Fibroblast of lung (primary cell): ENCODE measurements at places on chromosomes 6 and 20. TPM values are rescaled to one million over a fixed set of nuclear protein-coding genes. Genes with fewer than 3 reads are reported as not detected.

GRCh38 chr20:41225091-41225490 is 87.7 kb downstream of the PLCG1 start:
- H3K27me3 ChIP-seq: no peaks in the 10 kb centered on the region
- no peaks in the 10 kb centered on the region for H3K4me1 ChIP-seq
- no peak for DNase-seq
- no peak overlapping the region for H3K27ac ChIP-seq

DNA sequence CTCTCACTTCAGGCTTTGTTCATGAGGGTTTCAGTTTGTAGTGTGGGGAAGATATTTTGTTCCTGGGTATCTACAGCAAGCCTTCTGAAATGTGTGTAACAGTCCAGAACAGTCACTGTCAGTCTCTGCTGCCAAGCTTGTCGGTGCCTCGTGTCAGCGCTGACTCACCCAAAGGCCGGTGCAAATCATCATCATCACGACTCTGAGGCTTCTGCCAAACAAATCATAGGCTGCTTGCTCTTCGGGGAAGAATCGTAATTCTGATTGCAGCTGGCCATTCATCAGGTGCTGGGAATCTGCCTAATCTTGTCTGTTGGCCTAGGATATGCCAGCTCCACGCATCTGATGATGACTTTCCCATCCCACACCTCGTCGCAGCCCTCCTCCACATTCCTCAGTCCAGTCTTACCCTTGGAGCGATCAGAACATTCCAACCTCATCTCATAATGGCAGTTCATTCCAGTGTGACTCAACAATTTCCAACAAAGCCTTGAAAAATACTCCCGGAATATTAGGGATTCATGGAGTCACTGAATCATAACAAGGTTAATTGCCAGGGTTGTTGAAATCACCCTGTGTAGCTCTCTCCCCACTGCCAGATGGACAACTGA is 40.9 kb downstream of the ALDH8A1 start:
- H3K36me3 ChIP-seq: no peaks in the 10 kb centered on the region
- peaks cover 23% of the 10 kb centered on the region for H3K4me1 ChIP-seq
- peak overlapping the region; percentile 99 for H3K27ac ChIP-seq
- H3K4me3 ChIP-seq: no peak overlapping the region

DNA sequence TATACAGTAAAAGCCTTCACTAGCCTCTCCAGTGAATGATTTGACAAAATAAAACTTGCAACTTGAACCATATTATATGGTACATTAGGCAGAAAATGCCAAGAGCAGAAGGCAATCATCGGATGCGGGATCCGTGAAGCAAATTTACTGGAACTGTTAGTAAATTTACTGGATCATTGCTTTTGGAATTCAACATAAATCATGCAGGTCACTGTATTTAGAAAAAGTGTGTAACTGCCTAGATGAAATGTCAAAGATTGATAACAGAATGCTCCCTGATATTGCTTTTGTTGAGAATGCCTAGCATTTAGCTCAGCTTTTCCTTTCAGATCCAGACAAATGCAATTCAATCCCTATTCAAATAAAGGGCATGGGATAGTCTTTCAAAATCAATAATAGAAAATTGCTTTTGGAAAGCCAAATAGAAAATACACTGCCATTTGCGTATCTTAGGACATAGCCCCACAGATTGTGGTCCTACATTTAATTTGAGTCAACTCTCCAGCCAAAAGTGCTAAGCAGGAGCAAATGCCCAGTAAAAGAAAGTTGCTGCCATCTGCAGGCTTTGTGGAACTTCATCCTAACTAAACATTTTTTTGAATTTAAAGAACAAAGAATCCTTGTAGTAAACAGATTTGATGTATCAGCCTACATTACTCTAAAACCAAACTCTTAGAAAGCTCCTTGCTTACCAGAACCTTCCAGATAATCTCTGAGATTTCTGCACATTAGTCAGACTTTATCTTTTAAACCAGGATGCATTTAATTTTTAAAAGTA is 109.5 kb upstream of the HSF2 start:
- H3K36me3 ChIP-seq: no peaks in the 10 kb centered on the region
- no peaks in the 10 kb centered on the region for H3K27me3 ChIP-seq
- DNase-seq: peak; percentile 27
- H3K4me1 ChIP-seq: no peaks in the 10 kb centered on the region
- no peak overlapping the region for H3K4me3 ChIP-seq

GRCh38 chr20:16412906-16413305 is 160.3 kb downstream of the KIF16B start:
- DNase-seq: no peak
- H3K27me3 ChIP-seq: no peaks in the 10 kb centered on the region
- H3K4me1 ChIP-seq: no peaks in the 10 kb centered on the region
- H3K36me3 ChIP-seq: no peaks in the 10 kb centered on the region

- H3K36me3 ChIP-seq: no peaks in the 10 kb centered on the region
- no peak overlapping the region for H3K27ac ChIP-seq
- H3K4me3 ChIP-seq: no peak overlapping the region
- no peaks in the 10 kb centered on the region for H3K27me3 ChIP-seq
- DNase-seq: peak; percentile 49
These were observed 30.2 kb downstream of the ENPP1 start for GRCh38 chr6:131838051-131838450.

DNA sequence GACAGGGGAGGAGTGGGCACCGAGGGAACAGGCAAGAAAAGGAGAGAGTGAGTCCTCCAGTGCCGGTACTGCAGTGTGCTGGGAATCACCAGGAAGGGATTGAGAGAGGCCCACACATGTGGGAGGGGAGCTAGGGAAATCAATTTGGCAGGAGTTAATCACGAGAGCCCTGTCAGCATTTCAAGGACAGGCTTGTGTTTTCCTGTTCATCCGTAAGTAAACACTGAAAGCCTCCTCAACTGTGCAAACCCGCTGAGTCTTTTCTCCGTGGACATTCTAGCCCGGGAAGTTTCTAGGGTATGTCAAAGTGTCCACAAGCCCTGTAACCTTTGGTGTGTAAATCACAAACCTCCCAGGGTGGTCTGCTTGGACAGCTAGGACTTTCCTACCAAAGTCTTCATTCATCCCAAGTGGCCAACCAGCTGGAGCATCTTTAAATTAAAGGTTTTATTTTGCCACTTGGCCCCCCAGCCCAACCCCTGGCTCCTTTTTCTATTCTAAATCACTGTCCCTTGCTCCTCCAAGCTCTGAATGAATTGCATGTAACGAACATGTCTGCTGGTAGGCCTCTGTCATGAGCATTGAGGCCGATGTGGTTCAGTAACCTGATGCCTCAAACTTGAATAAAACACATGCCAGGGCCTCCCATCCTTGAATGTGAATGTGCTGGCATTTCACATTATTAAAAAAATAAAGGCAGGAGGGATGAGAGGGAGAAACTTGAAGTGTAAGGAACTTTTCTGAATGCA is 149.1 kb downstream of the ZNF217 start:
- H3K27ac ChIP-seq: no peak overlapping the region
- H3K36me3 ChIP-seq: no peaks in the 10 kb centered on the region
- H3K27me3 ChIP-seq: no peaks in the 10 kb centered on the region
- H3K4me3 ChIP-seq: no peak overlapping the region
- H3K4me1 ChIP-seq: no peaks in the 10 kb centered on the region
- no peak for DNase-seq

- H3K4me1 ChIP-seq: peaks cover 8% of the 10 kb centered on the region
- H3K36me3 ChIP-seq: no peaks in the 10 kb centered on the region
These were observed 1288.6 kb upstream of the GJE1 start for GRCh38 chr6:140844167-140844566.

GRCh38 chr6:81769824-81770223 is 17.3 kb upstream of the TENT5A start:
- no peaks in the 10 kb centered on the region for H3K27me3 ChIP-seq
- H3K4me1 ChIP-seq: peaks cover 10% of the 10 kb centered on the region
- no peaks in the 10 kb centered on the region for H3K36me3 ChIP-seq
- no peak overlapping the region for H3K27ac ChIP-seq
- no peak for DNase-seq

- H3K27me3 ChIP-seq: no peaks in the 10 kb centered on the region
- H3K4me3 ChIP-seq: no peak overlapping the region
- H3K27ac ChIP-seq: no peak overlapping the region
- DNase-seq: no peak
These were observed 314.0 kb upstream of the ECI2 start for GRCh38 chr6:4449409-4449808.

DNA sequence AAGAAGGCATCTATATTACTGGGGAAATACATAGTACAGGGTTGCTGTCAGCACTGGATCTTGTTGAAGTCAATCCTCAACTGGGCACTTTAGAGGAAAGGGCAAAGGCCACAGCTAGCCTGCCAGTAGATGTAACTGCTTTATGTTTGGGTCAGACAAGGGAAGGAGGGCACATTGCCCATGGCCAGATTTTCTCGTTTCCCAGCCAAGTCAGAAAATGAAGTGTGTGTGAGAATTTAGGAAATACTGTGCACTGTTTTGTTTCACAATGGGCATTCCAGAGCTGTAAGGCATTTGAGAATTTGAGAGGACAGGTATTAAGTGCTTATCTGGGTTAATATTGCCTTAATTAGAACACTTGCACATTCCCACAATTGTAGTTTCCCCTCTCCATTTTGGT is 183.9 kb upstream of the MCHR2 start:
- H3K27ac ChIP-seq: no peak overlapping the region
- peaks cover 6% of the 10 kb centered on the region for H3K4me1 ChIP-seq
- no peaks in the 10 kb centered on the region for H3K27me3 ChIP-seq
- H3K4me3 ChIP-seq: no peak overlapping the region
- no peaks in the 10 kb centered on the region for H3K36me3 ChIP-seq

GRCh38 chr20:59583428-59584277 is 20.7 kb upstream of the PHACTR3 start:
- H3K4me1 ChIP-seq: no peaks in the 10 kb centered on the region
- DNase-seq: no peak
- no peaks in the 10 kb centered on the region for H3K27me3 ChIP-seq
- H3K27ac ChIP-seq: no peak overlapping the region

DNA sequence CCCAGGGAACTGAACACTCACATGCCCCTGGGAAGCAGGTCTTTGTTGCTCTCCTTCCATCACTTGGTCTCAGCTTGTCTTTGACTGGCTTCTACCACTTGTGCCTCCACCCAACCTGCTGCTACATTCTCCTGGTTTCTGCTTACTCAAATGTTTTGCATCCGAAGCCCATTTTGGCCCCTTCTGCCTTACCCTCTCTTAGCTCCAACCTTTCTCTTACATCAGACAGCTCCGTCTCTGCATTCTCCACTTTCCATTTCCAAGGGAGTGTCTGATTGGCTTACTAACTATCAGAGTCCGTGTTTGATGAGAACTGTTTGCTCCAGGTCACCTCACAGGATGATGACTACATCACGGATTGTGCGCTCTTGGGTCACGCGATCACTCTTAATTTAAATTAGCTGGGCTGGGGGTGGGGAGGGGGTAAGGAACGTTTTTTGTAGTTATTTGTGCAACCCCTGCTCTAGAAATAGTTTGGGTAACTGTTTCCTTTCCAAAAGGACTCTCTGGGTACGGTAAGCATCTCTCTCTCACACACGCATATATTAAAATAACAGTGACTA is 844 bp upstream of the ABRACL start:
- H3K27ac ChIP-seq: no peak overlapping the region
- no peaks in the 10 kb centered on the region for H3K36me3 ChIP-seq
- DNase-seq: peak; percentile 45
- H3K4me3 ChIP-seq: peak overlapping the region; percentile 80
- H3K27me3 ChIP-seq: no peaks in the 10 kb centered on the region
- no peaks in the 10 kb centered on the region for H3K4me1 ChIP-seq

DNA sequence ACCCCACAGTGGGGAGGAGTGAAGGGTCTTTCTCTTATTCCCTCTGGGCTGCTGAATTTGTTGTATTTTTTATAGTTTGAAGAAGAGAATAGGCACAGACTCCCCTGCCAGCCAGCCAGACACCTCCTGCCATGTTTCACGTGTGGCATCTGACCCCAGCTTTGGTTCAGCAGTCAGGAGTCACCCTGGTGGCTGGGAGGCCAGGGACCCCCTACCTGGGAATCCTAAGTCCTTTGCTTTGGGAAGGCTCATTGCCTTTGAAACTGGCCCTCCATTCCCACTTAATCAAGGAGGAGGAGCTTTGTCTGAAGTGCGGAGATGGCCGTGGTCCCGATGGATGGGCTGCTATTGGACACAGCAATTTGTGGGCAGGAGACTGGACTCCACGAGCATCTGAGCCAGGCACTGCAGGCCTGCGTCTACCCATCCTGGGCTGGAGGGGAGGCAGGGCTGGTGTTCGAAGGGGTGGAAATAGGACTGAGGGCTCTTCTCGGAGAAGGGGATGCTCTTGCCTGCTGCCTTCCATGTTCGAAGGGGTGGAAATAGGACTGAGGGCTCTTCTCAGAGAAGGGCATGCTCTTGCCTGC is 196.1 kb downstream of the DLL1 start:
- H3K36me3 ChIP-seq: no peaks in the 10 kb centered on the region
- no peaks in the 10 kb centered on the region for H3K27me3 ChIP-seq
- H3K4me3 ChIP-seq: no peak overlapping the region
- no peaks in the 10 kb centered on the region for H3K4me1 ChIP-seq
- H3K27ac ChIP-seq: no peak overlapping the region
- no peak for DNase-seq

- H3K27me3 ChIP-seq: no peaks in the 10 kb centered on the region
- no peak for DNase-seq
- no peak overlapping the region for H3K4me3 ChIP-seq
- no peak overlapping the region for H3K27ac ChIP-seq
- H3K4me1 ChIP-seq: peaks cover 12% of the 10 kb centered on the region
These were observed 4.3 kb downstream of the TJAP1 start for GRCh38 chr6:43481591-43482236.

GRCh38 chr6:70547313-70547712 is 19.4 kb upstream of the SDHAF4 start:
- DNase-seq: peak; percentile 17
- H3K27ac ChIP-seq: no peak overlapping the region
- no peaks in the 10 kb centered on the region for H3K27me3 ChIP-seq
- H3K4me1 ChIP-seq: no peaks in the 10 kb centered on the region

GRCh38 chr6:68473433-68474210 is 161.5 kb upstream of the ADGRB3 start:
- no peaks in the 10 kb centered on the region for H3K27me3 ChIP-seq
- no peak overlapping the region for H3K27ac ChIP-seq
- H3K4me3 ChIP-seq: no peak overlapping the region
- H3K36me3 ChIP-seq: no peaks in the 10 kb centered on the region

GRCh38 chr6:37867756-37868446 is 48.4 kb downstream of the ZFAND3 start:
- H3K27ac ChIP-seq: no peak overlapping the region
- no peaks in the 10 kb centered on the region for H3K27me3 ChIP-seq
- no peak overlapping the region for H3K4me3 ChIP-seq
- DNase-seq: no peak

- H3K27me3 ChIP-seq: no peaks in the 10 kb centered on the region
- DNase-seq: no peak
- no peaks in the 10 kb centered on the region for H3K36me3 ChIP-seq
- no peak overlapping the region for H3K27ac ChIP-seq
- no peak overlapping the region for H3K4me3 ChIP-seq
- H3K4me1 ChIP-seq: peaks cover 1% of the 10 kb centered on the region
These were observed 120.5 kb upstream of the TMEM170B start for GRCh38 chr6:11416936-11417576.

- no peaks in the 10 kb centered on the region for H3K27me3 ChIP-seq
- no peaks in the 10 kb centered on the region for H3K36me3 ChIP-seq
- peak; percentile 22 for DNase-seq
- H3K4me1 ChIP-seq: no peaks in the 10 kb centered on the region
- no peak overlapping the region for H3K27ac ChIP-seq
- peak overlapping the region; percentile 21 for H3K4me3 ChIP-seq
These were observed 385.5 kb downstream of the HDGFL1 start for GRCh38 chr6:22954749-22955385.

Gene RAB22A
- total RNA-seq: 12.8 and 13.7 TPM in 2 replicates

Gene LY6G6D
- not detected in 2 replicates for total RNA-seq

Gene TRIM31
- not detected in 2 replicates for total RNA-seq

Gene CYP21A2
- not detected in 2 replicates for total RNA-seq

Gene CPNE5
- 0.26 TPM in 1 of 2 replicates, not detected in the other for total RNA-seq

Gene LY86
- not detected in 2 replicates for total RNA-seq
